Spleen (tissue), 13 donors: ENCODE measurements at places on chromosomes 3 and 15. TPM values are rescaled to one million over a fixed set of nuclear protein-coding genes. Genes with fewer than 3 reads are reported as not detected.

TOPAZ1 gene
- total RNA-seq, result not detected

CHRD gene
- total RNA-seq, result 26.5 TPM

SKOR1 gene
- 0.17 TPM for total RNA-seq

MED12L gene
- total RNA-seq, result 1.6 TPM

HGD gene
- 2.8 TPM for total RNA-seq

DET1 gene
- total RNA-seq, result 9.2 TPM

CLEC3B gene
- total RNA-seq, result 156 TPM

DNA sequence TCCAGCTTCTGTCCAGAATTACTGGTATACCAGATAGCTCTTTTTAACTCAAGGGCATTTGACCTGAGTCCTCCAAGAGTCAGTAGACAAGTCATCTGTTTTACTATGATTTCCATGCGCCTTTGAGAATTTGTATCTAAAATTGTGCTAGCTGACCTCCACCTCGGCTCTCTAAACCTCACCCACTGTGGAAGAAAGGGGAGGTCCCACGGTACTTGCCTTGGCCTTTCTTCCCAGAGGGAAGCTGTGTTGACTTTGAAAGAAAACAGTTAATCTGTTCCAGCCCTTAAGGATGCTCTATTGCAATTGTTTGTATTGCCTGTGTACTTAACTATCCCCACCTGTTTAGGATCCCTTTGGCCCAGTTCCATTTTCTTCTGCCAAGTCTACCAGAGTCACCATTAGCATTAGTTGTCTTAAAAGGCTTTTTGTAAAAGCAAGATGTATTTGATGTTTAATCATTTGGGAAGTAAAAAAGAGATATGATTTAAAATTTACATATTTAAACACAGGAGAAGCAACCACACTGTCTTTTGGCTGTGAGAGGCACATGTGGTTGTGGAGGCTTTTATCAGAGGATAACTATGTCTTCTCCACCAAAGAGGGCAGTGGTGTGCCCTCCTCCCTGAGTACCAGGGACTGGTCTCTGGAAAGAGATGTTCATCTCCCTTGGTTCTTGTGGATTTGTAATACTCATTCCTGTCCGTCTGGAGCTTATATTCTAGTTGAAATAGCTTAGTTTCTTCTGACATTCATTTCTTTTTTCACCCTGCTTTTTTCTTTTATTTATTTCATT lies 88.8 kb downstream of the CRTC3 start:
- H3K4me1 ChIP-seq, result peaks cover 5% of the 10 kb centered on the region
- H3K4me3 ChIP-seq, result no peak overlapping the region
- peaks cover 89% of the 10 kb centered on the region for H3K36me3 ChIP-seq
- H3K27me3 ChIP-seq, result no peaks in the 10 kb centered on the region

GRCh38 chr15:83769411-83769999 lies 115.6 kb downstream of the ADAMTSL3 start:
- H3K27me3 ChIP-seq, result no peaks in the 10 kb centered on the region
- DNase-seq, result no peak
- no peaks in the 10 kb centered on the region for H3K36me3 ChIP-seq
- H3K27ac ChIP-seq, result no peak overlapping the region
- H3K4me3 ChIP-seq, result no peak overlapping the region

DNA sequence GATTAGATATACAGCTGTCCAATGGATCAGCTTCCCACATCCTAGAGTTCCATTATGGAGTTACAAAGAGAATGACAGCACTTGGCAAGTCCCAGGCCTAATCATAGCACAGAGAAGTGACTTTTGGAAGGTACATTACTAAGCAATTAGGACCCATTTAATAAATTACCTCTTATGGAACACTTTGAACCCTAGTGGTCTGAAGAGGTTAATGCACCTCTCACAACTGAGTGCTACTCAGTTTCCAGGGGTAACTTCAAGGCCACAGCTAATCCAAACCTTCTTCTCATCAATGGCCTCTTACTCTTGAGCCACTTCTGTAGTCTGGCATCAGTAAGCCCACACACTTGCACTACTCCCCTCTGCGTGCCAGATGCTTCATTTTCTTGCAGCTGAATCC lies 34.9 kb upstream of the MEIS2 start:
- H3K27me3 ChIP-seq, result peaks cover 3% of the 10 kb centered on the region
- no peak overlapping the region for H3K4me3 ChIP-seq
- no peaks in the 10 kb centered on the region for H3K36me3 ChIP-seq
- H3K27ac ChIP-seq, result no peak overlapping the region
- DNase-seq, result no peak

- H3K27ac ChIP-seq, result no peak overlapping the region
- H3K4me3 ChIP-seq, result no peak overlapping the region
- no peak for DNase-seq
- no peaks in the 10 kb centered on the region for H3K36me3 ChIP-seq
- no peaks in the 10 kb centered on the region for H3K4me1 ChIP-seq
Observed at GRCh38 chr3:35773417-35773816, 134.1 kb downstream of the ARPP21 start.

- peaks cover 6% of the 10 kb centered on the region for H3K4me1 ChIP-seq
- H3K36me3 ChIP-seq, result no peaks in the 10 kb centered on the region
- H3K27ac ChIP-seq, result peak overlapping the region; percentile 45
- no peaks in the 10 kb centered on the region for H3K27me3 ChIP-seq
Observed at GRCh38 chr15:38685686-38686339, 121.2 kb upstream of the RASGRP1 start.

DNA sequence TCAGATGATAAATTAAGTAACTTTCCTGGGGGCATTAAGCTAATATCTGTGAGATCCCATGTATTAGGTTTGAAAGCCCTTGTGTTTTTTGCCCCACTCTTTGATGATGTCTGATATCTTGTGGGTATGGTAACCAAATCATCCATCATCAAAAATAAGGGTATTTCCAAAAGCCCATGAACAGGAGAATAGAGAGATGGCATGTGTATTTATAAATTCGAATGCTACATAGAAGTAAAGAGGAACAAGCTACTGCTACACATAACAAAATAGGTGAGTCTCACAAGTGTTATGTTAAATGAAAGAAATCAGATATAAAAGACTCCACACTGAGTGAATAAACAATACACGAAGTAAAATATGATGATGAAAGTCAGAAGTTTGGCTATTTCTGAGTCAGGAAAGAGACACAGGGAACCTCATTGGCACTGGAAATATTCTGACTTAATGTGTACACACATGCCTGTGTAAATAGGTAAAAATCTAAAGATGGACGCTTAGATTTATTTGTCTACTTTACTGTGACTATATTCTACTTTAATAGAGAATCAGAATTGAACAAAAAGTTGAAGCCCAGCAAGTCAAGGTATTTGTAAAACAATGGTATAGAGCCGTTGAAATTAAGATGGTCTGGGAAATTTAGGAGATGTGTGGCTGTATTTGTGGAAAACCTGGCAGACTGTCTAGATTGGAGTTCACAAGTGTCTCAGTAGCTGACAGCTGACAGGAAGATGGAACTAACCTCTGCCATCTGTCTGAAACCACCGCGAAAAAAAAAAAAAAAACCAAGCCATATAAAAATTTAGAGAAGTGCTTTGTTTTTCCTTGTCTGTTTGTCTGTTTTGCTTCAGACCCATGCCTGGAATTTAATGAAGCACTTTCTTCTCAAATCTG lies 111.0 kb upstream of the TGFBR2 start:
- no peaks in the 10 kb centered on the region for H3K27me3 ChIP-seq
- DNase-seq, result no peak
- peak overlapping the region; percentile 17 for H3K27ac ChIP-seq
- H3K4me3 ChIP-seq, result no peak overlapping the region
- peaks cover 33% of the 10 kb centered on the region for H3K4me1 ChIP-seq

GRCh38 chr15:42012241-42012640 lies 8.6 kb downstream of the PLA2G4E start:
- no peak for DNase-seq
- H3K27ac ChIP-seq, result no peak overlapping the region
- H3K36me3 ChIP-seq, result no peaks in the 10 kb centered on the region
- no peak overlapping the region for H3K4me3 ChIP-seq
- no peaks in the 10 kb centered on the region for H3K27me3 ChIP-seq

- no peaks in the 10 kb centered on the region for H3K4me1 ChIP-seq
- no peaks in the 10 kb centered on the region for H3K27me3 ChIP-seq
- H3K4me3 ChIP-seq, result no peak overlapping the region
- no peak overlapping the region for H3K27ac ChIP-seq
- DNase-seq, result no peak
Observed at GRCh38 chr3:161393310-161393709, 22.0 kb upstream of the SPTSSB start.

DNA sequence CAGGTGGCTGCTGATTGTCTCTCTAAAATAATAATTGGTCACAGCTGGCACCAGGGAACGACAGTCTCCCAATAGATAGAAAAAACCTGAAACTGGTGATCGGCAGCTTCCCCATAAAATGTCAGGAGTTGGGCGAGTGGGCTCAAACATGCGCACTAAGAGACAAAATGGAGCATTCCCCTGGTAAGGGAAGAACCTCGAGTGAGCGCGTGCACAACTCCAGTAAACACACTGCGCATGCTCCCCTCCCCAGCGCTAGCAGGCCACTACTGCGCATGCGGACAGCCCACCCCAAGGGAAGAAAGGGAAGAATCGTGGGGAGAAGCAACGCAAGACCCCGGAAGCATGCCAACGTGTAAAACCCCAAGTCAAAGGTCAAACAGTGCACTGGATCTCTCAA lies 7.7 kb upstream of the STARD5 start:
- DNase-seq, result no peak
- H3K4me1 ChIP-seq, result no peaks in the 10 kb centered on the region
- H3K27ac ChIP-seq, result no peak overlapping the region
- no peaks in the 10 kb centered on the region for H3K36me3 ChIP-seq
- H3K4me3 ChIP-seq, result no peak overlapping the region

DNA sequence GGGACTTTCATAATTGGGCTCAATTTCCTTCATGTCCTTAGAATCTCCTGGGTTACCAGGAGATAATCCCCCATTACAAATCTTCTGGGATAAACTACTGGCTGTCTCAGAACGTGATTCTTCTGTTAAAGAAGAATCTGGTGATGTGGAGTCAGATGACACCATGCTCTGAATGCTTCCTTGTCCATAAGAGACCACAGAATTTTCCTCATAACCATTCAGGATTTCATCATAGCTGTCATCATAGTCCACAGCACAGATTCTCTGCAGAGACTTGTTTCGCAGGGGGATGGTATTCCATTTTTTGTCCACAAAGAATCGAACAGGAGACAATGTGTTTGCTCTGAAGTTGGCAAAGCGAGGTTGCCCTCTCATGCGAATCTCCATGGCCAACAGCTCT lies 109.8 kb upstream of the TSPAN3 start:
- peaks cover 69% of the 10 kb centered on the region for H3K4me1 ChIP-seq
- no peak for DNase-seq
- H3K27ac ChIP-seq, result peak overlapping the region; percentile 49
- H3K27me3 ChIP-seq, result no peaks in the 10 kb centered on the region

DNA sequence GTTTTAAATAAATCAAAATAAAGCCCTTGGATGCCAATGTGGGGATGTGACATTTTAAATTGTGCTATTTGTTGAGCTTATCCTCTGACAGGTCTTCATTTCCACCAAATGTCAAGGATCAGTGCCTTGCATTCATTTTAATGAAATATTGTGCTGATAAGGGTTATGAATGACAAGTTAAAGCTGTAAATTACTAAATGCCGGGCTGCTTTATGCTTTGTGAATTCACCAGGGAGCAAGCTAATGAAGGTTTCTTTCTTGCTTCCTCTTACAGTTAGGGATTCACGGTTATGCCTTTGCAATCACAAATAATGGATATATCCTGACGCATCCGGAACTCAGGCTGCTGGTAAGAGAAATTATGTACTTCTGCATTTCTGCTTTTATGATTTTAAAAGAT lies 81.7 kb downstream of the LRTM1 start:
- H3K27me3 ChIP-seq, result no peaks in the 10 kb centered on the region
- no peaks in the 10 kb centered on the region for H3K36me3 ChIP-seq
- no peak overlapping the region for H3K27ac ChIP-seq
- no peaks in the 10 kb centered on the region for H3K4me1 ChIP-seq
- no peak for DNase-seq

- H3K27ac ChIP-seq, result no peak overlapping the region
- H3K27me3 ChIP-seq, result no peaks in the 10 kb centered on the region
Observed at GRCh38 chr3:86162521-86162920, 828.4 kb downstream of the VGLL3 start.

- H3K4me3 ChIP-seq, result no peak overlapping the region
- H3K27ac ChIP-seq, result no peak overlapping the region
- H3K36me3 ChIP-seq, result no peaks in the 10 kb centered on the region
- DNase-seq, result no peak
- H3K4me1 ChIP-seq, result no peaks in the 10 kb centered on the region
Observed at GRCh38 chr3:154177406-154177805, 56.2 kb downstream of the ARHGEF26 start.
